ENCODE measurements at places on chromosomes 6 and 20.

GRCh38 chr20:14666696-14667095 is 329.3 kb upstream of the FLRT3 start:
- no peak for DNase-seq

DNA sequence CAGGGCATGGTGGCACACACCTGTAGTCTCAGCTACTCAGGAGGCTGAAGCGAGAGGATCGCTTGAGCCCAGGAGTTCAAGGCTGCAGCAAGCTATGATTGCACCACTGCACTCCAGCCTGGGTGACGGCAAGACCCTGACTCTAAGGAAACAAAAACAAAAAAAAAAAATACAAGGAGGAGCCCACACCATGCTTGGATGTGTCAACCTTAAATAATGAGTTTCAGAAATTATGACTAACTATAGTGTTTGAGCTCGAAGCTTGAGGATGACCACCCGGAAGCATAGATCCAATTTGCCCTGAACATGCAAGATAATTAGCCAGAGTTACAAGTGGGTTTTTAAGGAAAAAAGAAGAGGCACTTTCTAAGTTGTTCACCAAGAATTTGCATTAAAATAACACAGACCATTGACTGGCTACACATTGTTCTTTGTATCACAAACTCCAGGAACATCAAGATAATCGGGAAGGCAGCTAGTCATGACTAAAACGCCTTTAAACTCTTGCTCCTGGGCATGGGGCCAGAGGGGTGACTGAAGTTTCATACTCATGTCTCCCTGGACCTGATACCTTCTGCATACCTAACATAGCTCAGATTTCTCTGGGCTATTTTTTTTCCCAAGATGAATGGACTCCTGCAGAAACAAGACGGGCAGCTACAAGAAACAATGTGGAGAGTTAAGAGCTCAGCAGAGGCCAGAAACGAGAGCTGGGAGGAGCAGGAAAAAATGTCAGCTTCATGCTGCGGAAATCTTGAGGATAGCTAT is 289.6 kb downstream of the PREX1 start:
- DNase-seq: no peak

DNA sequence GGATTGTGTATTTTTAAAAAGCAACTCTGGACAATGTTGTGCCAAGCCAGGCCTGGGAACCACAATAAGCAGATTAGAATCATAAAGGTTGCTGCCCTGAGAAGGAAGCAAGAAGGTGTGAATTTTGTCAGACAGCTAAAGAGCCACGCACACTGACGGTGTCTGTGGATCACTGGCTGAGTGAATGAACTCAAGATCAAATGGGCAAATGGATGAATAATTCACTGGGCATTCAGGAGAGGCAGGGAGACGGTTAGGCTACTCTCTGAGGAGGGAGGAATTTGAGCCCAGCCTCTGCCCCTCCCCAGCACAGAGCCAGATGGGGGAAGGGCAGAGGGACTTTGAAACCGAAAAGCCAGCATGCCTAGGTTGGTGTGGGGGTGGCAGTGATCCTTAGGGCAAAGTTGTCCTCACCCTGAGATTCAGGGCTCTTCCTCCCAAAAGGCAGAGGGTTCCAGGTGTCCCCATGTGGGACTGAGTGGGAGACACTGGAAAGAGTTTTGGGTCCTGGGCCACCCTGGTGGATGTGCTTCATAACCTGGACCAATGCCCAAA is 19.5 kb upstream of the SLC22A7 start:
- DNase-seq: no peak

GRCh38 chr6:6401401-6401800 is 80.9 kb upstream of the F13A1 start:
- no peak for DNase-seq

GRCh38 chr6:160789263-160790027 is 87.4 kb downstream of the PLG start:
- peak; percentile 2 for DNase-seq

DNA sequence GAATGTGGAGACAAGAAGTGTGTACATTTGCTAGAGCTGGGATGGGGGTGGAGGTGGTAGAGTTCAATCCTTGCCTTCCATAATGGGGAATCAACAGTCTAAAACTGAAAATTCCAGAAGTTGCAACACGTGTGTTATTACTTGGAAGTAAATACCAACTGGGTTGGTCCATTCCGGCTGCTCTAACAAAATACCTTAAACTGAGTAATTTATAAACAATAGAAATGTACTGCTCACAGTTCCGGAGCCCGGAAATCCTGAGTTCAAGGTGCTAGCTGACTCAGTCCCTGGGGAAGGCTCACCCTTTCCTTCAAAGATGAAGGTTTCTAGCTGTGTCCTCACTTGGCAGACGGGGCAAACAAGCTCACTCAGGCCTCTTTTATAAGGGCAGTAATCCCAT is 59.0 kb downstream of the RIN2 start:
- DNase-seq: no peak

DNA sequence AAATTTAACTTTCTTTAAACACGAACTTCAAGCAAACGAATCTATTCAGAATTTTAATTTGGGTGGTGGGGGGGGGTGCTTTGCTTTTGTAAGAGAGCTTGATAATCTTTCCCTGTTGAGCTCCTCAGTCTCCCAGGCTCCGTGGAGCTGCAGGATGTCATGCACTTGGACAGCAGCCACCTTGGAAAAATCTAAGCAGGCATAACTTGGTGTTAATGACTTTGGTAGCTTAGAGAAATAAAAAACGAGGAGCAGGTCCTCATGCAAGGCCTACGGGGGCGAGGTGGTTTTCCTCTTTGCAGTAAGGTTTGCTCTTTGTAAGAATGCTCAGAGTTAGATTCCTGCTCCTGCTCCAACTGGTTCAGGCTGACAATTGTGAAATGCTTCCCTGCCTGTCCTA is 102.3 kb downstream of the EDN1 start:
- DNase-seq: no peak

- DNase-seq: no peak
These were observed 1.7 kb upstream of the POU5F1 start for GRCh38 chr6:31171931-31172905.

GRCh38 chr6:8246403-8246802 is 144.1 kb upstream of the EEF1E1 start:
- no peak for DNase-seq

GRCh38 chr6:89364586-89364985 is 12.1 kb upstream of the UBE2J1 start:
- no peak for DNase-seq

All from activated CD4-positive, alpha-beta T cell treated with anti-CD3 and anti-CD28 coated beads, Interleukin-10, Interleukin-2, amounts not matched to agents 100 ng/mL and 50 ng/mL, durations not matched to agents 16 hours and 8 hours (primary cell).